ENCODE measurements at places on chromosomes 11 and 22.

- no peak for DNase-seq
Observed at GRCh38 chr11:46183819-46184218, 62.6 kb upstream of the PHF21A start.

DNA sequence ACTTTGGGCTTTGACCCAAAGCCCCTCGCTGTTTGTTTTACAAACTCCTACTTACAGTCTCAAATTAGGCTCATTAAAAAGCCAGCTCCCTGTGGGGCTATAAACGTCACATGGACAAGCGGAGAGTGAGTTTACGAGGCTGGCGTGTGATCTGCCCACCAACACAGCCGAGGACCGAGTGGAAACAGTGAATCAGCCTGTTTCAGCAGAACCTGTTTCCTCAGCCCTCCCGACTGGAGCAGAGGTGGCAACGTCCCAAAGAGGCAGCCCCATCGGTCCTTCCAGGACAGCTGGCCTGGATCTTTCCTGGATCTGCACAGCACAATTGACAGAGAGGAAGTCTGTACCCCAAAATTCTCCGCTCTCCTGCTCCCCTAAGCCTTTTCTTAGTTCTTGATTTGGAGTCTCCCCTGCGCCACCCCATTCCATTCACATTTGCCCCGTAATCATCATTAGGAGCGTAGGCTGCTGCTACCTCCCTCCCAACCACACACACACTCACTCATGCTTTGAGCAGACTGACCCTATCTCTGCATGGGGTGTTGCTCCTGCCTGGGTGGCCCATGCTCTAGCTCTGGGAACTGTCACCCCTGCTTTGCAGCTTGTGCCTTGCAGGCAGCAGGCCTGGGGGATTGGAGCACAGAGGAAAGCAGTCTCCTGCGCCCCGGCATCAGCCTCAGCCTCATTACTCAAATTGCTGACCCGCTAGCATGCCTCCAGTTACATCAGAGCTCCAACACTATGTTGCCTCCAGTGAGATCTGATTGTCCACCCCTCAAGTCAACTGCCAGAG is 117.8 kb downstream of the NAT10 start:
- no peak for DNase-seq

- DNase-seq: no peak
Observed at GRCh38 chr11:71103266-71103665, 149.1 kb downstream of the SHANK2 start.

GRCh38 chr11:57131080-57131790 is 50.5 kb upstream of the LRRC55 start:
- DNase-seq: no peak

- peak; percentile 64 for DNase-seq
Observed at GRCh38 chr22:17980638-17981051, 43.7 kb downstream of the MICAL3 start.

DNA sequence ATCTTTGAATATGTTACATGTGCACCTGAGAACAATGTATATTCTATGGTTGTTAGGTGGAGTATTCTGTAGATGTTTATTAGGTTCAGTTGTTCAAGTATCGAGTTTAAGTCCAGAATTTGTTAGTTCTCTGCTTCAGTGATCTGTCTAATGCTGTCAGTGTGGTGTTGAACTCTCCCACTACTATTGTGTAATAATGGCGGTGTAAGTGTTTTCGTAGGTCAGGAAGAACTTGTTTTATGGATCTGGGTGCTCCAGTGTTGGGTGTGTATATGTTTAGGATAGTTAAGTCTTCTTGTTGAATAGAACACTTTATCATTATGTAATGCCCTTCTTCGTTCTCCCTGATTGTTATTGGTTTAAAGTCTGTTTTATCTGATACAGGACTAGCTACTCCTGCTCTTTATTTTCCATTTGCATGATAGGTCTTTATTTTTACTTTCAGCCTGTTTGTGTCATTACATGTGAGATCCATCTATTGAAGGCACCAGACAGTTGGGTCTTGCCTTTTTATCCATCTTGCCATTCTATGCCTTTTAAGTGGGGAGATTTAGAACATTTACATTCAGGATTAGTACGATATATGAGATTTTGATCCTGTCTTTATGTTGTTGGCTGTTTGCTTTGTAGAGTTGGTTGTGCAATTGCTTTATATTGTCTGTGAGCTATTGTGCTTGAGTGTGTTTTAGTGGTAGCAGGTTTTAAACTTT is 121.6 kb downstream of the DDX10 start:
- DNase-seq: no peak

DNA sequence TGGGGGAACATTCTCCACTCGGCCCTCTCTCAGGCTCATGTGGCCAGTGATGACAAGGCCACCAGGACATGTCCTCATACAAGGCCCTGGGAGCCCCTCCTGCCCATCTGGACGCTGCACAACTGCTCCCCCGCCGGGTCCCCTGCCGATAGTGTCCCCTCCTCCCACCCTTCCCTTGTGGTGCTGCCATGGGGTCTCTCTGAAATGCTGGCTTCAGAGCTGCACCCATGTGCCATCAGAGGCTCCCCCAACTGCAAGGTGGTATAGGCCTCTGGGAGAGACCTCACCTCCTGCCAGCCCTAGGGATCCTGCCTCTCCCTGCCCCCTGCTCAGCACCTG is 113.0 kb downstream of the KCNQ1OT1 start:
- no peak for DNase-seq

GRCh38 chr22:21778705-21779363 is 43.2 kb upstream of the YPEL1 start:
- DNase-seq: no peak

- no peak for DNase-seq
Observed at GRCh38 chr11:71279916-71280645, 27.7 kb upstream of the SHANK2 start.

DNA sequence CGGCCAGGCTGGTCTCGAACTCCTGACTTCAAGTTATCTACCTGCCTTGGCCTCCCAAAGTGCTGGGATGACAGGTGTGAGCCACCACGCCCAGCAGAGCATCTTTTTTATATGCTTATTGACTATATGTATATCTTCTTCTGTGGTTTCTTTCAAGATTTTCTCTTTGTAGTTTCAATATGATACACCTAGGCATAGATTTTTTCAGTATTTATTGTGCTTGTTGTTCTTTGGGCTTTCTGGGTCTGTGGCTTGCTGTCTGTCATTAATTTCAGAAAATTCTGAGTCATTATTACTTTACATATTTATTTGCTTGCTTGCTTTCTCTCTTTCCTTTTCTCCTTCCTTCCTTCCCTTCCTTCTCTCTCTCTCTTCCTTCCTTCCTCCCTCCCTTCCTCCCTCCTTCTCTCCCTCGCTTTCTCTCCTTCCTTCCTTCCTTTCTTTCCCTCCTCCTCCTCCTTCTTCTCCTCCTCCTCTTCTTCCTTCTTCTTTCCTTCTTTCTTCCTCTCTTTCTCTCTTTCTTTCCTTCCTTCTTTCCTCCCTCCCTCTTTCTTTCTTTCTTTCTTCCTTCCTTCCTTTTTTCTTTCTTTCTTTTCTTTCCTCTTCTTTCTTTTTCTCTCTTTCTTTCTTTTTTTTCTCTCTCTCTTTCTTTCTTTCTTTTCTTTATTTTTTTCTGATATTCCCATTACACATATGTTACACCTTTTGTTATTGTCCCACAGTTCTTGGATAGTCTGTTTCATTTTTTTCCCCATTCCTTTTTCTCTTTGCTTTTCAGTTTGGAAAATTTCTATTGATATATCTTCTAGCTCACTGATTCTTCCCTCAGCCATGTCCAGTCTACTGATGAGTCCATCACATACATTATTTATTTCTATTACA is 10.9 kb upstream of the DCHS1 start:
- DNase-seq: no peak

DNA sequence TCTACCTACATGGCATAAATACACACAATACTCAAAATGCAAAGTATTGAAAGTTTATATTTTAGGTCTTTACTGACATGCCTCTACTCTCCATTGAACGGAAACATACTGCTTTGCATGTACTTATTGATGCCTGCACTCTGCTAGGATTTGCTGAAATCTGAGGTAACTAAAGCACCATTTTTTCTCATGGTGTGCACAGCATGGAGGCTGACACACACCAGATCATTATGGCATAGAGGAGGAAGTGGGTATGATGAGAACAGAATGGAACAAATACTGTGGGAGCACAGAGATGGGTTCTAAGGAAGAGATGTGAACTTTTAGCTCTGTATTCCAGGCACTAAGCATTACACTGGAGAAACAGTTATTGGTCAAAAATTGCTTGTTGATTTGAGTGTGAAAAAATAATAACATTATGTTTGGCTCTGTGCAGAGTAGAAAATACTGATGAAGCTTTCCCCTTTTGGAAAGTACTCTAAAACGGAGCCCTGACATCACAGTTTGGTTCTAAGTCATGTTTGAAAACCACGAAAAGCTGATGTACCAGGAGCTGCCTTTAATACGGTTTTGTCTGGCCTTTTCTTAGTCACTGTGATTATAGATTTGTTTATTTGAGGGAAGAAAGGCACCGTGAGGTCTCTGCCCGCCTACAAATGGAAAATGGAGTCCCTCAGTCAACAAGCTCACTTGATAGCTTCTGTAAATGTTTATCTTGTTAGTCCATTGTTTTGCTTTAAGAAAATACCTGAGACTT is 5.6 kb downstream of the OR52R1 start:
- DNase-seq: no peak

DNA sequence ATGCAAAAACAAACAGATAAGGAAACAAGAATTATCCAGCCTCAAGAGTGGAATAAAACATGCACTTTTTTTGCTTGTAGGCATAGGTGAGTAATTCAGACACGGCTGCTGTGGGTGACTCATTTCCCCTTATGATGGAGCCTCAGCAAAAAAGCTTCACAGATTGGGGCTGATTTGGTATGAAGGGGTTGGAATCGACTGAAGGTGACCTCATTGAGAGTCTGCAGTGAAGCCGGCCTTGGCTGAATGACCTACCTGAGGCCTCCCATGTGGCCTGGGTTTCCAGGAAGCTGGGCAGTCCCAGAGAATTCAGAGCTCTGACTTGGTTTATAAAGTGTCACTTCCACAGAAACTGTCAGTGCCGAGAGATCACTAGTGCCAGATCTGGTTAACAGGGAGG is 34.2 kb upstream of the VPREB1 start:
- DNase-seq: peak; percentile 63

DNA sequence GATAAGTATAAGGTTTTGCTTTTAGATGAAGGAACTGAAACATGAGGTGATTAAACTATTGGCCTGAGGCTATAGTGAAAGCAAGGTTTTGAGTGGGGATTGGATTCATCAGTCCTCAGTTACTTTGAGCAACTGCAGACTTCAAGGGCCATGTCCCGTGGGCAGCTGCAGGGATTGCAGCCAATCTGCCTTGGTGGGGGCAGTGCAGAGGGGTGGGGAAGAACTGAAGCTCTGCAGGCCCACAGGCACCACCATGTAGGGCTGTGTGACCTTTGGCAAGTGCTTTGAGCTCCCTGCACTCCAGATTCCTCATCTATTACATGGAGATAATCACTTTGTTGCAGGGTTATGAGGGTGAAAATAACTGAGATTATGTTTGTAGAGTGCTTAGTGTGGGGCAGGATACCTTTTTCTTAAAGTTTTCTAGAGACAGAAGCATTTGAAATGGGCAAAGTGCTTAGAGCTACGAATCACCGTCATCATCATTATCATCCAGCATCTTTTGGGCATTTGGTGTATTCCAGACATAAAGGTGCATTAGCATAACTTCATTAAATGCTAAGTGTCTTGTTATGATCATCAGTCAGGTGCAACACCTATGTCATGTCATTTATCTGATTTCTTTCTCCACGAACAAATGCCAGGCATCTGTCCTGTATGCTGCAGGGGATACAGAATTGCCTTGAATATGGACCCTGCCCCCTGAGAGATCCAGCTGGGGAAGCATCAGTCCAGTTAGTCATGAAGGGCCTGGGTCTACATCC is 72.1 kb upstream of the TENM4 start:
- DNase-seq: no peak

GRCh38 chr11:131629925-131630540 is 259.6 kb downstream of the NTM start:
- no peak for DNase-seq

- no peak for DNase-seq
Observed at GRCh38 chr11:129041611-129042018, 98.9 kb upstream of the TP53AIP1 start.

DNA sequence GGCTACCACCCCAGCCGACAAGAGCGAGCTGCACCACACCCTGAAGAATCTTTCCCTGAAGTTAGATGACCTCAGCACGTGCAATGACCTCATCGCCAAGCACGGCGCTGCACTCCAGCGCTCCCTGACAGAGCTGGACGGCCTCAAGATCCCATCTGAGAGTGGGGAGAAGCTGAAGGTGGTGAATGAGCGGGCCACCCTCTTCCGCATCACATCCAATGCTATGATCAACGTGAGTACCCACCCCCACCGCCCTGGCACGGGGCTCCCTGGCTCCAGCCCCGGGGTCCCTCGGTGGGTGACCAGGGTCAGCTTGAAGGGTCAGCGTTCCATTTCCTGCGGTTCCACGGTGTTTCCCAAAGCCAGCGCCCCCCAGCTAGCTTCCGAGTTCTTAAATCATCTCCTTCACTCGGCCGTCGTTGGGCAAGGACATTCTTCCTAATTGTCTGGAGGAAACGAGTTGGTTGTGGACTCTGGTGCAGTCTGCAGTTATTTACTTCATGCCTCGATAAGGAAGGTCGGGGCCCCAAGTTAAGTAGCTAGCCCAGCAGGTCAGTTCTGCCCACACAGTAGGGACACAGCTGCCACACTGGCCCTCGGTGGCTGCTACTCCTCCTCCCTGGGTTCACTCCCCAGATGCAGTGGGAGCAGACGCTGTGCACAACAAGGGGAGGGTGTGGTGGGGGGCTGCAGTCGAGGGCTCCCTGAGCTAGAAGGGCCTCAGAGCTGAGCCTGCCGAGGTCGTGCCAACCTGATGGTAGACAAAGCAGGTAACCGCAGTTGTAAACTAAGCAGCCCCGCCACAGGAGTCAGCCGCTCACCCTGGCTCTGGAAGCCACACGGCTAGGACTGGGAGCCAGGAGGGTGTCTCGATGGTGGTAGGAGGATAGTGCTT is 97.9 kb downstream of the MORC2 start:
- DNase-seq: no peak

DNA sequence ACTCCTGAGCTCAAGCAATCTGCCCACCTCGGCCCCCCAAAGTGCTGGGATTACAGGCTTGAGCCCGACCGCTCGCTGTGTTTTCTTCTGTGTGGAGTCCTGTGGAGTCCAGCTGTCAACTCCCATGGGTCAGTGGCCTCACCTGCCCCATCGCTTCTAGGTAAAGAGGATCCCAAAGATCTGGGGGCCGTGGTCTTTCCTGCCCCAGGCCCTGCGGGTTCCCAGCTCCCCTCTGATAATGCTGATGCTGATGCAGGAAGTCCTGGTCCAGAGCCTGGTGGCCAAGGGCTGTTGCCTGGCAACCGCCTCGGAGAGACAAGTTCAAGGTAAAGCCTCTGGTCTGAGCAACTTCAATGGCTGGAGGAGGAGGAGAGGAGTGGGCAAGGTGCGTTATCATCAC is 9.6 kb downstream of the SSTR3 start:
- DNase-seq: no peak
